D721Med (cell line): ENCODE measurements at places on chromosomes 2 and 18.

GRCh38 chr18:42305869-42306593 is 351.0 kb downstream of the PIK3C3 start:
- peak; percentile 44 for DNase-seq

GRCh38 chr18:77166523-77166922 is 33.9 kb upstream of the MBP start:
- no peak for DNase-seq

DNA sequence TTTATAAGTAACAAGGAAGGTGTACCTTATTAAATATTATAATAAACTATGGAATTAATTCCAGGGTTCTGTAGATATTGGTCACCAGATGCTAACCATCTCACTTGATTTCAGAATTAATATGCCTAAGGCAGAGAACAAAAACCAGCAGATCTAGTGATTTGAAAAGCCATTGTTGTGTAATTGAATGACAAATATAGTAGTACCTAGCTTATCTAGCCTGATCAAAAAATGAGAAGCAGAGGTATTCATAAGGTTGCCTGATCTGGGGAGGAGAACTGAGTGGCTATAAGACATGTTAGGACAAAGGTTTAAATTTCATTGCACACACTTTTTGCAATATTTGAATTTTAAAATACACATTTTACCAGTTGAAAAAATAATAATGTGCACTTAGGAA is 132.0 kb upstream of the UBE2E3 start:
- DNase-seq = no peak

DNA sequence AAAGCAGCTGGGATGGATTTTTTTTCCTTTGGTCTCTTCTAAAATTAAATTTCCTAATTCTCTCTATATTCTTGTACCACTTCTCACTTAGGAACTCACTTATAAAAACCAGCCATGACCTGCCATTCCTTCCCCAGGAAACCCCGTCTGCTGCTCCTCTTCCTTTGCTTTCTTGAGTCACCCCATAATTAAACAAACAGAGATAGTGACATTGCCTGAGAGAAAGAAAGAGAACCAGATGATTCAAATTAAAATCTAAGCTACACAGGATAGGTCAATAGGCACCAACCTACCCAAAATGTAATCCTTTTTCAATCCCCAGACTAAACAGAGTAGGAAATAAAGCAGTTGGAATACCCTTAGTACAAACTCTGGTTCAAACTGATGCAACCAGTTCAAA is 9.7 kb downstream of the STK39 start:
- DNase-seq = no peak

- no peak for DNase-seq
These were observed 79.8 kb downstream of the XRCC5 start for GRCh38 chr2:216188956-216189355.

GRCh38 chr2:23375448-23375847 is 9.5 kb upstream of the KLHL29 start:
- no peak for DNase-seq

DNA sequence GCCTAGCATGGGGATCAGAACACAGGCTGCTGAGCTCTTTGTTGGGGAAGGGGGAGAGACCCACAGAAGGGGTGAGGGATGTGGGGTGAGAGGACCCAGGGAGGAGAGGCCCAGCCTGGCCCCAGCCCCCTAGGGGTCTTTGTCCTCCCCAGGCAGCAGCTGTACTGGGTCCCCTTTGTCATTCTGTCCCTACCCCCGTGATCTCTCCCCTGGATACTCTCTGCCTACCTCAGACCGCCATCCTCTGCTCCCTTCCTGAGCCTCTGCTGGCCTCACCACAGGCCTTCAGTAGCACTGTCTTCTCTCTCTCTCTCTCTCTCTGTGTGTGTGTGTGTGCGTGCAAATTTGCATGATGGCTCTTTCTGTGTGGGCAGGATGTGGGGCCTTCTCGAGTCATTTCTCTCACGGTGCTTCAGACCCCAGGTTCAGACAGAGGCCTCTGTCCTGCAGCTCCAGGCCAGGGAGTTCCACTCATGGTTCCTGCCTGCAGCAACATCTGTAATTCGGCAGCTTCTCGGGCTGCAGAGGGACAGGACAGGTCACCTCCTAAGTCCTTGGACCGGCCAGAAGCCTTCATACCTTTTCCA is 1.4 kb downstream of the PSD4 start:
- DNase-seq = no peak

DNA sequence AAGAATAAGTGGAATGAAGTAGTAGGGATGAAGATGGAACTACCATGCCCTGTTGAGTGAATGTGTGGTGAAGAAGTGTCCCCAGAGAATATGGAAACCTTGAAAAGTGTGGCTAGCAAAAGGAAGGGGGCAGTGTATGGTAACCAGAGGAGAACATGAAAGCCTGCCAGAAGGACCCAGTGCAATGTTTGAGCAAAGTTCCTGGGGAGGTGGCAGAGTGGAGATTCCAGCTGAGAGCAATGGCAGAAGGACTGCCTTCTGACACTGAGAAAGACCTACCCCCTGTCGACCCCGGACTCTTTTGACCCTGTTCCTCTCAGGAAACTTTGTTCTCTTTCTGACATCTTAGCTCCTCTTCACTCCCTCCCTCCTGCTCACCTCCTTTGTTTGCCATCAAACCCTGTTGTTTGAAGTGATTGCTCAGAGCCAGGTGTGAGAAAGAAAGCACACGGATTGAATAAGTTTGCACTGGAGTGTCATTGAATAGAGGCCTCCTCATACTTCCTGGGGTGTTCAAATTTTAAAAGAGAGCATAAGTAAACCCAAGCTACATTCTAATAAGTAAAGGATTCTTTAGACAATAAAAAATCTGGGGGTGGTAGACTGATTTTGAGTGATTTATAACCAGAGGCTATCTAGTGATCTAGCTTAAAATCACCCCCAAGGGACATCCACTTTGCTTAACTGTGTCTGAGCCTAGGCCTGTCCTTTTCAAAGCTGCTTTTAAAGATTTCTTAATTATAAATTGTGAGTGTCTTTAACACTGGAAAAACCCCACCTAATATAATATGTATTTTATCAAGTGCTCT is 57.1 kb downstream of the TRIB2 start:
- DNase-seq = no peak

- no peak for DNase-seq
These were observed 52.9 kb upstream of the XDH start for GRCh38 chr2:31467426-31467825.

DNA sequence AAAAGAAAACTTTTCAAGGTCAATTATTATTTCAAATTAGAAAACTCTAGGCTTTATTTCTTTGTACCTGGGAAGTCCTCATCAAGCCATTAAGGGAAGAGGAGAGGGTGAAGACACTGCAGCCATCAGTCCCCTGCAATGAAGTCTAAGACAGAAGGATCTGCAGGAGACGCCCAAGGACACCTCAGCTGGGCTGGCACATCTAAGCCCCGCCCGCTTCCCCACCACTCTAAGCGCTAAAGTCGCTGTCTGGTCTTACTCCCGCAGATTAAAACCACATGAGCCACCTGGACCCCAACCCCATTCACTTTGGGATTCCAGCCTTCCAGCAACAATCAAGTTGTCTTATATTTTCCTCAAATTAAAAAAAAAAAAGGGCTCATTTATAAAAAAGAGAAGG is 104.4 kb downstream of the AFF3 start:
- no peak for DNase-seq

DNA sequence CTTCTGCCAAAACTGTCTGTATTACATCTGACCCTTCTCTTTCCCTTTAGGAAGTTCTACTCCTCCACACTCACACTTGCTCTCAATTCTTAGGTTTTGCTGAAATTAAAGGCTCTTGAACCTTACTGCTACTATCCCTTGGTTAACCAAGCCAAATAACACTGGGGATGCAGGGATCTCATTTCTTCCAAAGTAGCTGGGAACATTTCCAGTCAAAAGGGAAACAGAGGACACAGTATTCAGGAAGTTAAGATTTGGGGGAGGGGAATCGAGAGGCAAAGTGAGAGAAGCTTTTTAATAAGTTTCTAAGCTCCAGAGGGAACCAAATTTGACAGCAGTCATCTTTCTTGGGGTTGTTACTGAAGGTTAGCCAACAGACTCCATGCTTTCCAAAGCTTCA is 6.2 kb downstream of the SEPTIN2 start:
- DNase-seq = no peak

- DNase-seq = no peak
These were observed 466.7 kb upstream of the MYT1L start for GRCh38 chr2:2797797-2798196.

DNA sequence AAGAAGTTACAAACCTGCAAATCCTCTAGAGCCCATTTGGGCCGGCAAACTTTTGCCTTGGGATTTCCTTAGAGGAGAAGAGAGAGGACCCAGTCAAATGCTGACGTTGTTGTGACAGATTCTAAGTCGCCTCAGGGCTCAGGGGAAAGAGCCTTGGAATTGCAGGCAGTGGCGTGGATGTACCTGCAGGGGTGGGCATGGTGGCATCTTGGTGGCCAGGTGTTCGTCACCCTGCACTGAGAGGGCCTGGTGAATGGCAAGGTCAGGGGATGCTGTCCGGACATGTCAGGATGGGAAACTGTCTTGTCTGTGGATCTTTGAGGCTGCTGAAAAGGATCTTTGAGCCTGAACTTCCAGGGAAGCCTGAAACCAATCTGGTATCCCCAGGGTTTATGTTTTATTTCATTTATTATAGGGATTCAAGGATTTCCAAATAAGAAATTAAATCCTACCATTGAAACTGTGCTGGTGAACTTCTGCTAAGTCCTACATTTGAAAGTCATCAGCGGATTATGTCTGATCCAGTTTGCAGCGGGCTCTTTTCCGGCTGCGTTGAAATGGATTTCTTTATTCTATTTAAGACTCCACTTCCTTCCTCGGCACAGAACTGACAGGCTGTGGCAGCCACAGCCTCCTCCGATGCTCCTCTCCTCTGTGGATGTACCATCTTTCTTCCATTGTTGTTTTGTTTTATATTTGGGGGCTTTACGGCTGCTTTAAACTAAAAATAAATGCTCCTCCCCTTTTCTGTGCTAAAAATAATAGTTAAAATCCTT is 207.6 kb downstream of the AGAP1 start:
- no peak for DNase-seq

DNA sequence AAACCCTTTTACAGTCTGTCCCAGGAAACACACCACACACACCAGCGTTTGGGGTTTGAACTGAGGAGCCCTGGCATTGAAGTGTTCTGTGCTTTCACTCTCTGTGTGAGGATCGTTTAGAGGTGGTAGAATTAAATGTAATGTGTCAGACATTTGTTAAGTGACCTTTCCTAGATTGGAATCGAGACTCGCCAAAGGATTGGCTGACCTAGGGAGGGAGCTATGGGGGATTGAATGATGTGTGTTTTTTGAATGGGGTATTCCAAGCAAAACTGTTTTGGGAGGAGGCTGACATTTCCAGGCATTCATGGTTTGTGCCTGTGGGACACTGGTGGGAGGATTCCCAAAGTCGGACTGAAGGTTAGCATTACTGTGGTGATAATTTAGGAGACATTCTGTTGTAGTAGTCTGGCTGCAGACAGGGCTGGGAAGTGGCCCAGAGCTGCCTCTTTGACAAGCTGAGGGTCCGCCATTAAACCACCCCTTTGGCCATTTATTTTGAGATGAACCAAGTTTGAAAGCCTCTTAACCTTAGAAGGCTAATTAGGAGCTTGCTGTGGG is 1.7 kb downstream of the MYO1B start:
- no peak for DNase-seq
